NCI-H2171 (cell line): ENCODE measurements at places on chromosomes 5 and 9.

DNA sequence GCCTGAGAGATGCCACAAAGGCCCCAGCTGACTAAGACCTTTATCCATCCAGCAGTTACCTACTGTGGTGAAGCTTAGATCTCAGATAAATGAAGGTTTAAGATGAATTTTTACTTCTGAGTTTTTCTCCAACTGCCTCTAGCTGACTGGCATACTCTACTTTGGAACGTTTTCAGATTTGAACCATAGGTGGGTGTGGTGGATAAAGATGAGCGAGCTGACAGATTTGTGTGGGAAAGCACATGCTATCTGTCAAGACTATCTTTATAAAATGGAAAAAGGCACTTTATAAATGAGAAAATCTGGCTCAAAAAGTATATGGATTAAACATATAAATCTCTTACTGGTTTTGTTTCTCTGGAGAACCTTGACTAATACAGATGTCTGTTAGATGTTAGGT, 160.8 kb downstream of the MCTP1 start:
- no peak for DNase-seq

- DNase-seq: no peak
Observed at GRCh38 chr5:431711-432050, 11.3 kb upstream of the EXOC3 start.

DNA sequence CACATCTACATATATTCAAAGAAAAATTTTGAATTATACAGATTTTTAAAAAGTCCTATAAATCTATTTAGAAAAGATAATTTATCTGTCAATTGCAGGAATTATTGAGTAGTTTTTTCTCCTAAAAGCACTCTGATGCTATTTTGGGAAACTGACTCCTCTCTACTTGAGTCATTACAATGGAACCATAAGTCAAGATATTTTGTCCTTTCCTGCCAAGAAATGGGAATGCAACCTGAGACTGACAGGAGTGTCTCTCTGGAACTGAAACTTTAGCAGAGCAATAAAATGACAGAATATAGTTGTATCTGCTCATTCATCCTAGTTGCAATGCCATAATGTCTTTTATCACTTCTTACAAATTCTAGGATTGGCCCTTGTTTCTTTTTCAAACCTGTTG, 48.6 kb downstream of the CARTPT start:
- DNase-seq: no peak

DNA sequence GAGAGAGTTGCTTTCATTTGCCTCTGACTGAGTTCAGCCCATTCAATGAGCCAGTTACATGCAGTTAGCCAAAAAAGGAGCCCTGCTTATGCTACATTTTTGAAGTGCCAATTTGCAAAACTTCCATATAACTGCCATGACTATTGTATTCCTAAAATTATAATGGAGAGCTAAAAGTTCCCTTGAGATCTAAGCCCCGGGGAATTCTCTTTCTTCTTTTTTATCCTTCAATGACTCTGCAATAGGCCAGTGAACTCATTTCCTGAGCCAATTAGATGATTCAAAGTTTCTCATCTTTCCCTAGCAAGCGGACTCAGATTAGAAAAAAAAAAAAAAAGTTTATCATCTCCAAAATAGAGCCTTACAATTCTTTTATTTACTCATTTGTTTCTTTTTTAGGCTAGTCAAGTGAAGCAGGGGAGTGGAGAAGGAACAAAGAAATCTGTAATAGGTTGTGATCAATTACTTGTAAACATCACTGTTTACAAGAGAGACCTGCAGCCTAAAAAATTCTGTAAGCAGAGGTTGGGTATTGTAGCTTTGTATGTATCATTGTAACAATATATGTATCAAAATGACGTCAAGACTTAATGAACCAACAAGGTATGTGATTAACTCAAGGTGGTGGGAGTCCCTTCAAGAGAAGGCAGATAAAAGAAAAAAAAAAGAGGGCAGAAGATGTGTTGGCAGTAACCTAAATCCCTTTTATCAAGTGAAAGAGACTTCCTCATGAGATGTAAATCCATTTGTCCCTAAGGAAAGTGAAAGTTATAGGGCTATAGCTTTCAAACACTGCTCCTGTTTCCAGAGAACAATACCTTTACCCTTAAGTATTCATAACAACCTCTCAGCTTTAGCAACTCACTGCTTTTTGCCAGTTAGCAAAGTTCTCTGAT, 48.7 kb upstream of the HOMER1 start:
- DNase-seq: no peak

- no peak for DNase-seq
Observed at GRCh38 chr5:15014809-15015208, 143.2 kb upstream of the ANKH start.

GRCh38 chr9:18493451-18493993, 19.6 kb downstream of the ADAMTSL1 start:
- no peak for DNase-seq

GRCh38 chr5:143037071-143037470, 266.9 kb downstream of the ARHGAP26 start:
- DNase-seq: peak; percentile 69

- no peak for DNase-seq
Observed at GRCh38 chr5:152443935-152444334, 38.9 kb upstream of the NMUR2 start.

DNA sequence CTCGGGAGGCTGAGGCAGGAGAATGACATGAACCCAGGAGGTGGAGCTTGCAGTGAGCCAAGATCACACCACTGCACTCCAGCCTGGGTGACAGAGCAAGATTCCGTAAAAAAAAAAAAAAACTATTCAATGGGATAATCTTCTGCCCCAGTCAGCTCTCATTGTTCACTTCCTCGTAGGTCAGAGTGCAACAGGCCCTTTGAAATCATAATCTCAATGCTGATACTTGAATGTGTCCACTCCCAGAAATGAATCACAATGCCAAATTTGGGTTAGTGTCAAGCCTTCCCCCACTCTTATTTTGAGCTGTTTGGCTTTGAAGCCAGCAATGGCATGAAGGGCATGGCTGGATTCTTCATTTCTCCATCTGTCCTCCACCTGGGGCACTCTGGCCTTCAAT, 610.3 kb upstream of the KLF4 start:
- no peak for DNase-seq

DNA sequence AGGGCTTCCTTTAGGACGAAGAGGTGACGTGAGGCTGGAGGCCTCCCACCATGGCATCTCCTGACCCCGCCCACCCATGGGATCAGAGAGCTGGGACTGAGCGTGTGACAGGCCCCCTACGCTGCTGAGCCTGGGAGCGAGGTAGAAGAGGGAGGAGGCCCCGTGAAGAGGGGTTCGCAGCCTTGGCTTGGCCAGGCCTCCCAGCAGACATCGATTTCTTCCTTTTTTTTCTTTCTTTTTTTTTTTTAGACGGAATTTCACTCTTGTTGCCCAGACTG, 39.5 kb downstream of the PTGES start:
- no peak for DNase-seq

DNA sequence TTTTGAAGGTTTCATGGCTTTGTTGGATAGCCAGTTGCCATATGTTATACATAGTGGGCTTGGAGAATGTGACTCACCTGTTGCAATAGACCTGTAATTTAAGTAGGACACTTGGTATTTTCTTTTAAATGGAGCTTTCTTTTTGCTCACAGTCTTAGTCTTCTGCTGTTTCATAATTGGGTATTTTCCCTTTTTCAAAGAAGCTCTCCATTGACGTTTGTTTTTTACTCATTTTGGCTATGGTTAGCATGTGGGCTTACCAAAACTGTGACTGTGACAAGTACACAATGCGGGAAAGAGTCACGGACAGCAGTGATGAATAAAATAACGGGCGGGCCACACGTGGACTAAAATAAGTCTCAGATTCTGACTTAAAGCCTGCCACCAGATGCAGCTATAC, 23.2 kb upstream of the RNF20 start:
- no peak for DNase-seq

DNA sequence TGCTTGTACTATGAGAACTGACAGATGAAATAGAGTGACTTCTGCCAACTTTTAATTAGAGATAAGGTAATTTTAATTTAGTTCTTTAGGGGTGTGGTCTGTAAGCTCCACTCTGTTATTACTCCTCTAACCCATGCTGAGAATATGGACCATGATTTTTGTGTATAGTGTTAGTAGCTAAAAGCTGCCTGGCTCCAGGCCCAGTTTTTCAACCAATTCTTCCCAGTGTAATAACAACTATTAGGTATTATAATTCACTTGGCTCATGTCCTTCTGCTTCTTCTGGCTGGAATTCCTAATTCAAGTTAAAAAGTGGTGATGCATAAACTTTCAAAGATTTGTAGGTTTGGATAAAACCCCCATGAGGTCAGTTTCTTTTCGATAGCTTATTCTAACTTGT, 216.3 kb downstream of the ISL1 start:
- DNase-seq: no peak

GRCh38 chr5:14325369-14325768, 182.2 kb downstream of the TRIO start:
- DNase-seq: no peak

DNA sequence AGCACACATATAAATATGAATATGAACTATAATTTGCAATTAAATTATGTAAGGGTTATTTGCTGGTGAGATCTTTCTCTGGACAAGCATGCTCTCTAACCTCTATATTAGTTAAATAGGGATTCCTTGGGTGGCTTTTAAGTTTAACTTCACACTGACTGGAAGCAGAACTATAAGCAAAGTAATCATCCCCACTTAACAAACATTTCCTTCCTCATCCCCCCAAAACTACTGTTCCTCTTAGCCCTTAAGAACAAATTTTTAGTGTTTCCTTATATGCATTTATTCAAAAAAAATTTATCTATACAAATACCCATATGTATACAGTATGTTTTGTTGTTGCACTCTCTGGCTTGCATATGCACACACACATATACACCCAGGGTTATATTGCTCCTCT, 512.1 kb upstream of the MEF2C start:
- no peak for DNase-seq

DNA sequence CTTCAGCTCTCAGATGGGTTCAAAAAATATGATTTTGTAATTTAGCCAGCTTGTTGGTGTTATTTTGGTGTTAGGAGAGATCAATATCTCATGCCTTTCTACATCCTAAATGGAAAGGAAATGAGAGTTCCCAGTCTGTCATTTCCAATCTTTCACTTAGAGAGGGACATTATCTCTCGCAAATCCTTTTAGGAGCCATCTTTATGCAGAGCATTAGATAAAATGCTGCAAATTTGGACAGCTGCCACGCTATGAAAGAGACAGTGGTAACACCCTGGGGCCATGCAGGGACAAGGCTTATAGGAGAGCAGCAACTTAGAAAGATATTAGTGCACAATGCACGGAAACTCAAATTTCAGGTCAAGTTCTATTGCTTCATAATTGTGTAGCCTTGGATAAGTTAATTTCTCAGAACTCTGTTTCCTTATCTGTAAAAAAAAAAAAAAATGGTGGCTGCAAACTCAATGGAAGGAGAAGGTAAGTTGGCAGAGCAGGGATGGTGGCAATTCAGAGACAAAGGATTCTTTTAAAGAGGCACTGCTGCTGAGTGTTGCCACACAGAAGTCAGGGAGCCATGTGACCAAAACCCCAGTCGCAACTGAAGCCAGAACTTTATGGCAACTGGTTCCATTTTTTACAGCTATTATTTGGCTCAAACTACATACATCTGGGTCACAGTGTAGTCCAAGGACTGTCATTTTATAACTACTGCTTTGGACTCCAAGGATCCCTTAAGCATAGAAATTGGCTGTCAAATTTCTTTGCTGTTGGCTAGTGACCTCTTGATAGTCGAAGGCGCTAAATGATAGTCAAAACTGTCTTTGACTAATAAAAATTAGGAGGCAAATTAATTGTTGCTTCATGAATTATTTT, 210.2 kb downstream of the FRMD3 start:
- DNase-seq: no peak

- DNase-seq: no peak
Observed at GRCh38 chr5:18142831-18143230, 508.6 kb downstream of the TAF11L14 start.

DNA sequence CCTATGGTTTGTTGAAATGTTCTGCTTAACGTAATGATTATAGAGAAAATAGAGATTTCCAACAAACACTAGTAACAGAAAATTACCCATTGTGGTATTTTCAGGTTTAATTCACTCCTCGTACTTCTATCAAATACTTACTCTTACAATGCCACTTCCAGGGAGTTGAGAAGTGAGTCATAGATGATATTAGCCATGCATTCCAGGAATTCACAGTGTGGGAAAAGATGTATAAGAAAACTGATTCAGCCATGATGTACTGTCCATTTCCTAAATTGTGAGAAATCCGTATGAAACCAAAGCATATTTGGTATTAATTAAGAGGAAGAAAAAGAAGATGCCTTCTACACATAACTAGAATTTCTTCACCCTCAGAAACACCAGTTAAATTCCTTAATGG, 1854.6 kb upstream of the WWC1 start:
- DNase-seq: no peak

- no peak for DNase-seq
Observed at GRCh38 chr5:180201051-180201987, 7.7 kb downstream of the RASGEF1C start.

DNA sequence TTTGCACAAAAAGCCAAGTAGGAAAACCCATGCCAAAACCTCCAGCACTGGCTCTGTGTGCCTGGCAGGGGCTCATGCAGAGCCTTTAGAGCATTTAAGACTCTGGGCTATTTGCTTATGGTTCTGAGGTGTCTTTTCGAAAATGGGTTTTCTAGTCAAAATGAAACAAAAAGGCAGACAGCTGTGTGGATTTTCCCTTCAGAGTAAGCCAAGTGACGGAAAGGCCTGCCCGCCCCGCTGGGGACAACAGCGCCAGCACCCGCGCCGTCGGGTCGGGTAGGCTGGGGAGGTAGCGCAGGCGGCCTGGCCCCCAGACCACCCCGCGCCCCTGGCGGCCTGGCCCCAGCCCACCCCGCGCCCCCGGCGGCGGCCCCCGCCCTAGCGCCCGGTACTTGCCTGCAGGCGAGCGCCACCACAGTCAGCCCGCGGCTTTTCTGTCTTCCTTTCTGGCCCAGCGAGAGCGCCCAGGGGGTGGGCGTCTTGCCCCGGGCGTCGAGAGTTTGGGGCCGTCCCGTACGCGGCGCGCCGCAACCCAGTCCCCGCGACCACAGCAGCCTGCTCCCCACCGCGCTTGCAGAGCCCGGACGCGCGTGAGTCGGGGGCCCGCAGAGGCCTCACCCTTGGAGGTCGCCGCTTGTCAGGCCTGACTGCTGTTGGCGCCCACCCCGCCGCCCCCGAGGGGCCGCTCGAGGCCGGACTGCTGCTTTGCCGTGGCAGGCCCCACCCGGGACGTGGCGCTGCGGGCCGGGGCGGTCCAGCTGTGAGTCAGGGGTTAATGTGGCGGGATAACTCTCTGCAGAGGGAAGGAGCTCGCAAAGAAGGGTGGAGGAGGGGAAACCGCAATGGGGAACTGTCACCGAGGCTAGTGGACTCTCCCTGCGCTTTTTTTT, at the start of gene TICAM2:
TSS of gene TICAM2 (minus strand) at position 779 of the 890 bp plus-strand sequence. CDS start 21,223 bp downstream, outside the sequence.
- peak; percentile 6 for DNase-seq
